ENCODE measurements at places on chromosomes 16 and 17.

GRCh38 chr17:33949100-33949499 is 306.0 kb upstream of the CCL2 start:
- DNase-seq = peak; percentile 72

DNA sequence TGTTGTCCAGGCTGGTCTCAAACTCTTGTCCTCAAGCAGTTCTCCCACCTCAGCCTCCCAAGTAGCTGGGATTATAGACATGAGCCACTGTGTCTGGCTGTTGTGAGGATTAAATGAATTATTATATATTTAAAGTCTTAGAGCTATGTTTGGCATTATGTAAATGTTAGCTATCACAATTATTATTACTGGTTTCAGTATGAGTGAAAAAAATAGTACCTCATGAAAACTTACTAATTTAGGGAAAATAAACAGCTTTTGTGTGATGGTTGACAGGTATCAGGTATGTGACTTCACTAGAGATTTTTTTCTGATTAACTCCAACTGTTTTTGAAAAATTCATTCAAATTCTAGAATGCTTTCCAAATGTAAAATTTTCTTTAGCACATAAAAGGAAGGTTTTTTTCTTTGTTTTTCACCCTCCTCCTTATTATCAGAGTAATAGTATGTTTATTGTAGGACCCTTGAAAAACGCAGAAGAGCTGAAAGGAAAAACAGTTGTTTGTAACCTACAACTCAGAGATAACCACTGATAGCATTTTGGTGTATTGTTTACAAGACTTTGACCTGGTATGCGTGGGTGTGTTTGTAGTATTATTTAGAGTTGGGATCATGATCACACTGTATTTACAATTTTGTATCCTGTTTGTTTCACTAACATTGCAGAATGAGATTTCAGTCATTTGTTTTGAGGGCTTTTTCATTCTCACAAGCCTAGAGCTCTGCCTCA is 13.2 kb downstream of the NLK start:
- DNase-seq = no peak

DNA sequence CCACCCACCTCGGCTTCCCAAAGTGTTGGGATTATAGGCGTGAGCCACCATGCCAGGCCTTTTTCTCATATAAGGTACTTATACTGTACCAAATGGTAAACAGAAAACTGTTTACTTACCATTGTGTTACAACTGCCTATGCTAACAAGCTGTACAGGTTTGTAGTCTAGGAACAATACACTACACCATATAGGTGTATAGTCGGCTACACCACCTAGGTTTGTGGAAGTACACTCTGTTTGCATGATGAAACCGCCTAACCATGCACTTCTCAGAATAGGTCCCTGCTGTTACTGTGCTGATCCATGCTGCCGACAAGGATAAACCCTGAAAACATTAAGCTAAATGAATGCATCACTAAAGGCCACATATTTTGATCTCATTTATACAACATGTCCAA is 18.9 kb downstream of the DNAJA2 start:
- DNase-seq = no peak

GRCh38 chr16:88528902-88529318 is 41.3 kb upstream of the ZC3H18 start:
- no peak for DNase-seq

GRCh38 chr17:69547947-69548346 is 133.4 kb downstream of the MAP2K6 start:
- no peak for DNase-seq

- DNase-seq = no peak
These were observed 6.0 kb downstream of the ADAP2 start for GRCh38 chr17:30927756-30928155.

- no peak for DNase-seq
These were observed 8.7 kb downstream of the ENPP7 start for GRCh38 chr17:79739148-79740062.

DNA sequence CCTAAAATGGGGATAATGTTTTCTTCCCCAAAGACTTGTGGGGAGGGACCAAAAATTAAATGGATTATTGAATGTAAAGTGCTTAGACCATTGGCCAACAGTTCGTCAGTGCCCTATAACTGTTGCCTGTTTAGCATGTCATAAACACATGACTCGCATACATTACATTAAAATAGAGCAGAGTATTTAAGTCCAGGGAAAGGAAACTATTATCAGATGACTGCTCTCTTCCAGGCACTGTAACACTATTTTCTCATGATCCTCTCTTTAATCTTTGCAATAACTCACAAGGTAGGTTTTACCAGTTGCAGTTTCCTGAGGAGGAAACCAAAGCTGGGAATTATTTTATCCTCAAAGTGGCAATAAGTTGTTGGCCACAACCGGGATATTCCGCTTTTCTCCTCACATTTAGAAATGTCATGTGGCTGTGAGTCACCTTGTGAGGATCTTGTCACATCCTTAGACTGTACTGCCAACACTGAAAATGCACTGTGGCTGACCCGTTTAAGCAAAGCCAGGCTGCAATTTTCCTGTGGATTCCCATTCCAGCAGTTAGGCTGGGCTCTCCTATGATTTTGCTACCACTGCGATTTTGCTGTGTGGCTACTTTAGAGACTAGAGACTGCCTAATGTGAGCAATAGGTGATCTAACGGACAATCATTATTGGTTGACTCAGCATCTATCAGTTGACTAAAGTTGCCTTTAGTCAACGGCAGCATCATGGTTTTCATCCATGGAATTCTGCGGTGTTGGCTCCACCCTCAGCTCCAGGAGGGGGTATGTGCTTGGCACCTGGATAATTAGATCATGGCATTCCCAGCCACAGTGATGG is 58.3 kb upstream of the DHX40 start:
- no peak for DNase-seq

- no peak for DNase-seq
These were observed 28.6 kb upstream of the ENDOV start for GRCh38 chr17:80386341-80386740.

- DNase-seq = no peak
These were observed 2.8 kb downstream of the TRAF4 start for GRCh38 chr17:28746611-28747050.

Measured in hematopoietic multipotent progenitor cell treated with erythropoietin and hydrocortisone succinate and interleukin-3 and kit ligand, for 17 days (in vitro differentiated cells).